Testis (tissue), 5 donors: ENCODE measurements at places on chromosomes 5 and 9. TPM values are rescaled to one million over a fixed set of nuclear protein-coding genes. Genes with fewer than 3 reads are reported as not detected.

- no peak overlapping the region for H3K27ac ChIP-seq
- no peak for DNase-seq
- H3K4me3 ChIP-seq = no peak overlapping the region
- no peaks in the 10 kb centered on the region for H3K27me3 ChIP-seq
Measured at GRCh38 chr5:39526914-39527477, 102.2 kb upstream of the DAB2 start.

DNA sequence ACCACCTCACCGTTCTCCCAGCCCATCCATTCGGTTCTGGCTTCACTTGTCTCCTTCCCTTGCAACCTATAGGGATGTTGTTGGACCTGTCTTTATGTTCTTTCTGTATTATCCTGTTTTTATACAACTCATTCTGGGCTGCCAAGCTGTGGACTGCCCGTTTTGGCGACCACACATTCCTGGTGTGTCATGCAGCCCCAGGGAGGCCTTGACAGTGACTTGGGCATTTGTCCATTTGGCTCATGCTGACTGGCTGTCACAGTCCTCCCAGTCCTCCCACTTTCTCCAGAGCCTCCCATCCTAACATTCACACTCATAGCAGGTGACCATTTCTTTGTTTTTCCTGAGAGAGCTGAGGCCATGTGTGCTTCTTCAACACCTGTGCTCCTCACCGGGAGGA lies 136.4 kb downstream of the SLF1 start:
- no peaks in the 10 kb centered on the region for H3K36me3 ChIP-seq
- DNase-seq = no peak
- no peak overlapping the region for H3K4me3 ChIP-seq

GRCh38 chr5:14574096-14574495 lies 7.5 kb upstream of the OTULINL start:
- no peak overlapping the region for H3K4me3 ChIP-seq
- H3K27me3 ChIP-seq = no peaks in the 10 kb centered on the region
- no peaks in the 10 kb centered on the region for H3K36me3 ChIP-seq
- H3K4me1 ChIP-seq = no peaks in the 10 kb centered on the region
- H3K27ac ChIP-seq = no peak overlapping the region
- no peak for DNase-seq

DNA sequence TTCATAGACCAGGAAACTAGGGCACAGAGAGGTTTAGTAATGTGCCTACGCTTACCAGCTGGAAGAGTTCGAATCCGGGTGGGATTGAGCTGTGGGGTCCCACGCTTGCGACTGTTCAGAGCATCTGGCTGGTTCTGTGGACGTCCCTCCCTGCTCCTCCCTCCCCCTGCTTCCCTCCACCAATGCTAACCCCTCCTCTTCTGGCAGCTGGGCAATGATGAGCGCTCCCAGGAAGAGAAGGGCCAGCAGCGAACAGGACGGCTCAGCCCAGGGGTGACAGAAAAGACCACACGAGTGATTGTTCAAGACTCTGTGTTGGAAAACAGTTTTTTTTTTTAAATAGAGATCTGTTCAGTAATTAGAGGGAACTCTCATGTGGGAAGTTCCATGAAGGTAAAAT lies 6.9 kb downstream of the FAM163B start:
- no peak overlapping the region for H3K27ac ChIP-seq
- no peak overlapping the region for H3K4me3 ChIP-seq
- no peak for DNase-seq
- no peaks in the 10 kb centered on the region for H3K27me3 ChIP-seq

SH2D3C gene
- 9.6 TPM for total RNA-seq
